Hematopoietic multipotent progenitor cell treated with erythropoietin and hydrocortisone succinate and interleukin-3 and kit ligand, for 6 days (in vitro differentiated cells): ENCODE measurements at places on chromosomes 6 and 20.

- DNase-seq = no peak
Observed at GRCh38 chr20:63810730-63811490, 20.2 kb downstream of the ZBTB46 start.

GRCh38 chr20:19501476-19502115 is 256.5 kb upstream of the RIN2 start:
- no peak for DNase-seq

- DNase-seq = no peak
Observed at GRCh38 chr6:154080461-154081189, 41.6 kb downstream of the OPRM1 start.

- peak; percentile 1 for DNase-seq
Observed at GRCh38 chr6:164252948-164253347, 838.4 kb downstream of the QKI start.

DNA sequence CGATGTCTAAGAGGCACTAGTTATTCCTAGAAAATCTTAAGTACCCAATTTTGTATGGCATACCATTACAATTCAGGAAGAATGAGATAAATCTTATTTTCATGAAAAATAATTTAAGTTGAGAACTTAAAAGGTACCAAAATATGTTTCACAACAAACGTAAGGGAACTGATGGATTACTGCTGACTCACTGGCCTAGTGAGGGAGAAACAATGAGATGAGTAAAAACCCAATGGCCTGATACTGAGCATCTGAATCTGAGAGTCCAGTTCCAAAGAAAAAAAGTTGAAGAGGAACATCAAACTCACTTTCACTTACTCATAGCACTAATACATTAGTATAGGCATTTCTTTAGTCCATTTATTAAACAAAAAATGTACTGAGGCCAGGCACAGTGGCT is 56.0 kb downstream of the MDN1 start:
- no peak for DNase-seq
